CD4-positive, alpha-beta T cell (primary cell): ENCODE measurements at places on chromosomes 7 and 10.

- no peak overlapping the region for H3K27ac ChIP-seq
- H3K36me3 ChIP-seq, result peaks cover 14% of the 10 kb centered on the region
- no peaks in the 10 kb centered on the region for H3K27me3 ChIP-seq
- no peak overlapping the region for H3K4me3 ChIP-seq
- H3K4me1 ChIP-seq, result no peaks in the 10 kb centered on the region
Observed at GRCh38 chr7:102228935-102229334, 57.7 kb upstream of the SH2B2 start.

DNA sequence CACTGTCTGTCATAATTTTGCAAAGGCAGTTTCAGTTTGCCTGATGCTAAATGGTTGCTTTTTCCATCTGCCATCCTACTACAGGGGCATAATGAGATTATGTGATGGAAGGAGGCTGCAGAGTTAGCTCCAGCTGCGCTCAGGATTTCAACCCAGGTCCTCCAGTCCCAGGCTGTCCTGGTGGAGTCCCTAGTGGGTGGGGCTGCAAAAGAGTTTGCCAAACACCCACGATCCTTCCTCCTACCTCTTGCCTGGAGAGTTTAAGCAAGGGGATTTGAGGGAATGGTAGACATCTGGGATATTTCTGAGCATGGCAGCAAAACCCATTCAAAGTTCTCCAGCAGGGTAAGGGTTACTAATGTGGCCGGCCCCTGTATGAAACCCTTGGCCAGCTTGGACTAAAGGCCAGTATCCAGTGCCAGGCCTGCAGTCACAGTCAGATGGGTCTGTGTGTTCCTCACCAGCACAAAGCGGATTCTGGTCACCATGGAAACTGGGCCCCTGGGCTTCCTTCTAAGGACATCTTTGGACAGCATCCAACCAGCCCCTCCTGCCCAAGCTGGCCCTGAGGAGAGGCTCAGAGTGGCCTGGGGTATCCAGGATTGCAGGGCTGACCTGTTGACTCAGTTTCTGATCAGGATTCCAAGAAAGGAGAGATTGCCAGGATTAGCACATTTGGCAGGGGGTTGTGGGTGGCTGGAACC lies 42.7 kb upstream of the CHST3 start:
- no peak overlapping the region for H3K4me3 ChIP-seq
- H3K27me3 ChIP-seq, result no peaks in the 10 kb centered on the region
- H3K4me1 ChIP-seq, result no peaks in the 10 kb centered on the region
- H3K27ac ChIP-seq, result no peak overlapping the region
- no peaks in the 10 kb centered on the region for H3K36me3 ChIP-seq
- DNase-seq, result no peak

DNA sequence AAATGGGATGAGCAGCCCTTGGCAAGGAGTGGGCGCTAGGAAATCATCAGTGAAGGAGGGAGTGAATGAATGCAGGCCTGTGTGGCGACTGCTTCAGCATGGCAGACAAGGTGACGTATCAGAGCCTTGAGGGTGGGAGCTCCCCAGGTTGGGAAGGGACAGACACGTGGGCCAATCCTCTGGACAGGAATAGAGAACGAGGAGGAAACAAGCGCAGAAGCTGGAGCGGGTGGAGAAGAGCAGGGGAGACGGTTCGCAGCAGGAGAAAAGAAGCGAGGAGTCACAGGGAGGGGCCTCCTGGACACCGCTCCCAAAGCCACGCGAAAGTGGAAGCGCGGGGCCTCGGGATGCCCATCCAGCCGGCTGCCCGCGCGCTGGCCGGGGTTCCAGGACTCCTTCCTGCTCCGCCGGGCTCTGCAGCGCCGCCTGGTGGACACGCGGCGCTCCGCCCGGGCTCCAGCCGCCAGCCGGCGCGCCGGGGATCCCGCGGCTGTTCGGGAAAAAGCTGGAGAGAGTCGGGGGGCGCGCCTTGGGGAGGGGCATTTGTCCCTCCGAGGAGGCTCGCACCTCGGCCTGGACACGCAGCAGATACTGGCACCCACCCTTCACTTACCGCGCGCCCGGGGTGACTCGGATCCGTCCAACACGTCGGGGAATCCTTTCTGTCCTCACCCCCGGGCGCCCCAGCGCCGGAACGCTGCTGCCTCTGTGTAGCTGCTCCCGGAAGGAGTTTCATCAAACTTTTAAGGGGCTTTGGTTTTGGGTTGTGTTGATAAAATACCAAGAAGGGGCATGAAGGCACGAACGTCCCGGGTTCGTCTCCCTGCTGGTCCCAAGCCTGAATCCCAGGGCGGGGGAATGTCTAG lies 6.3 kb downstream of the ZNF503 start:
- no peaks in the 10 kb centered on the region for H3K36me3 ChIP-seq
- no peak overlapping the region for H3K27ac ChIP-seq
- DNase-seq, result no peak
- H3K27me3 ChIP-seq, result peaks cover 54% of the 10 kb centered on the region
- no peak overlapping the region for H3K4me3 ChIP-seq

GRCh38 chr7:151631953-151632749 lies 112.5 kb upstream of the RHEB start:
- no peaks in the 10 kb centered on the region for H3K27me3 ChIP-seq
- DNase-seq, result peak; percentile 93
- H3K27ac ChIP-seq, result peak overlapping the region; percentile 82
- peaks cover 15% of the 10 kb centered on the region for H3K4me1 ChIP-seq
- no peaks in the 10 kb centered on the region for H3K36me3 ChIP-seq

DNA sequence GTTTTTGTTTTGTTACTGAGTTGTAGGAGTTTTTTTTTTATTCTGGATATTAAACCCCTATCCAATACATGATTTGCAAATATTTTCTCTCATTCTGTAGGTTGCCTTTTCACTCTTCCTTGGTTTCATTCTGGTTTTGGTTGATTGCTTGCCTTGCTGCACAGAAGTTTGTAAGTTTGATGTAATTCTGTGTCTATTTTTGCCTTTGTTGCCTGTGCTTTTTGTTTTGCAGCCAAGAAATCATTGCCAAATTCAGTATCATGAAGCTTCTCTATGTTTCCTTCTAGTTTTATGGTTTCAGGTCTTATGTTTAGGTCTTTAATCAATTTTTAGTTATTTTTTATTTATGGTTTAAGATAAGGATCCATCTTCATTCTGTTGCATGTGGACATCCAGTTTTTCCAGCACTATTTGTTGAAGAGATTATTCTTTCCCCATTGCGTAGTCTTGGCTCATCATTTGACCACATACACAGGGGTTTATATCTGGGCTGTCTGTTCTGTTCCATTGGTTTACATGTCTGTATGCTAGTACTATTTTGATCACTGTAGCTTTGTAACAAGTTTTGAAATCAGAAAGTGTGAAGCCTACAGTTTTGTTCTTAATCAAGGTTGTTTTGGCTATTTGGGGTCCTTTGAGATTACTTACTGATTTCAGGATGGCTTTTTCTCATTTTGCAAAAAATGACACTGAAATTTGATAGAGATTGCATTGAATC lies 26.4 kb downstream of the BMPR1A start:
- H3K4me3 ChIP-seq, result no peak overlapping the region
- H3K27me3 ChIP-seq, result no peaks in the 10 kb centered on the region
- no peaks in the 10 kb centered on the region for H3K4me1 ChIP-seq
- H3K27ac ChIP-seq, result no peak overlapping the region
- no peak for DNase-seq

GRCh38 chr7:92750946-92751345 lies 85.4 kb downstream of the CDK6 start:
- H3K4me3 ChIP-seq, result no peak overlapping the region
- H3K36me3 ChIP-seq, result peaks cover 3% of the 10 kb centered on the region
- no peak for DNase-seq
- no peaks in the 10 kb centered on the region for H3K27me3 ChIP-seq
- H3K4me1 ChIP-seq, result no peaks in the 10 kb centered on the region

DNA sequence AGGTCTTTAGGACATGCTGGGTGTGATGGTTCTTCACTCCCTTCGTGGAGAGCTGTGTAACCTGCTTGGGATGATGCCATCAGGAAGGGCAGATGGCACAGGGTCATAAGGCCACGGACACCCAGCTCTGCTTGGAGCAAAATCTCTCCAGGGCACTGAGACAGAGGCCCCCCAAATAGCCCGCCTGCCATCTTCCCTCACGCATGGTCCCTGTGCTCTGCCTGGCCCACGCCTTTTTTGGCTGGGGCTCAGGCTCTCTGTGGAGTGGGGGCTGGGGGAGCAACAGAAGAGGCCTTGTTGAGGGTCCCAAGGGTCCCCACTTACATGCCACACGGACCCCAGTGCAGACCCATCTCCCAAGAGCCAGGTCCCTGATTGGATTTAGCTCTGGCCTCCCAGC lies 93.3 kb upstream of the RET start:
- H3K4me1 ChIP-seq, result peaks cover 2% of the 10 kb centered on the region
- H3K4me3 ChIP-seq, result no peak overlapping the region
- DNase-seq, result no peak

- DNase-seq, result no peak
- peaks cover 2% of the 10 kb centered on the region for H3K27me3 ChIP-seq
- no peaks in the 10 kb centered on the region for H3K36me3 ChIP-seq
- H3K4me3 ChIP-seq, result no peak overlapping the region
- H3K27ac ChIP-seq, result no peak overlapping the region
Observed at GRCh38 chr7:156073366-156074052, 261.2 kb upstream of the SHH start.

DNA sequence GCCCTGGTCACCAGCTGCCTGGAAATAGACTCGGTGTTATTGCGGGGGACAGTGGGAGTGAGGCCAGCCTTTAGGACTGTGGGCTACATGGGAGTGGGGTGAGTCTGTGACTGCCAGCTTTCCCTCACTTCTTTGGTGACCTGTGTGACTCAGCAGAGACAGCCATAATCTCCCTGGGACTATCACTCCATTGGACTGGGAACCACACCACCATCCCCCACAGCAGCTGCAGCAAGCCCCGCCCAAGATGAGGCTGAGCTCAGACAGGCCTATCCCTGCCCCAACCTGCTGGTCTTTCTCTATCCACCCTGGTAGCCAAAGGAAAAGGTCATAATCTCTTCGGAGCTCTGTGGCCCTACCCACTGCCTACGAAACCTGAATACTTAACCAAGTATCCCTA lies 263.2 kb downstream of the FZD1 start:
- no peak overlapping the region for H3K27ac ChIP-seq
- H3K4me3 ChIP-seq, result no peak overlapping the region
- DNase-seq, result no peak
- H3K27me3 ChIP-seq, result no peaks in the 10 kb centered on the region
- H3K4me1 ChIP-seq, result no peaks in the 10 kb centered on the region

GRCh38 chr10:31011665-31012022 lies 20.0 kb downstream of the ZNF438 start:
- no peak overlapping the region for H3K27ac ChIP-seq
- H3K4me3 ChIP-seq, result no peak overlapping the region
- H3K4me1 ChIP-seq, result no peaks in the 10 kb centered on the region
- no peak for DNase-seq
- no peaks in the 10 kb centered on the region for H3K36me3 ChIP-seq

DNA sequence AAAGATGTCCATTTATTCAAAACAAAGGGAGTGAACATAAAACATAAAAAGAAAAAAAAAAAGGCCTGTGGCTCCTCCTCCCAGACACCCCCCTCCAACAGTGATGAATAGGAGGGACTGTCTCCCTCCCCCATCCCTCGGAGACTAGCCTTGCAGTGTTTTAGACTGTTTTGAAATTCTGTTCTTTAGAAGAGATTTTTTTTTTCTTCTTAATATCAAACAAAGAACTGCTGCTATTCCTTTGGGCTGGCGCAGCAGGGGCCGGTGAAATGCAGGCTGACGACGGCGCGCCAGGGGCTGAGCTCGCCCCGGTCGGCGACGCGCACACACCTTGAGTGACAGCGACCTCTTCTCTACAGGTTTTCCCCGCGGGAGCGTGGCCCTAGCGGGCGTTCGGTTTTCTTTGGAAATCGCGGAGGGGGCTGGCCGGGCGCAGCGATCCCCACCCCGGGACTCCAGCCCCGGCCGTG lies at the start of gene LANCL2:
LANCL2 (plus strand) TSS at position 133 of the 470 bp plus-strand sequence. CDS start 689 bp downstream, outside the sequence.
- H3K4me1 ChIP-seq, result peaks cover 16% of the 10 kb centered on the region
- H3K27ac ChIP-seq, result peak within 1 kb of the TSS; percentile 98
- no peaks in the 10 kb centered on the region for H3K27me3 ChIP-seq
- H3K4me3 ChIP-seq, result peak within 1 kb of the TSS; percentile 72

DNA sequence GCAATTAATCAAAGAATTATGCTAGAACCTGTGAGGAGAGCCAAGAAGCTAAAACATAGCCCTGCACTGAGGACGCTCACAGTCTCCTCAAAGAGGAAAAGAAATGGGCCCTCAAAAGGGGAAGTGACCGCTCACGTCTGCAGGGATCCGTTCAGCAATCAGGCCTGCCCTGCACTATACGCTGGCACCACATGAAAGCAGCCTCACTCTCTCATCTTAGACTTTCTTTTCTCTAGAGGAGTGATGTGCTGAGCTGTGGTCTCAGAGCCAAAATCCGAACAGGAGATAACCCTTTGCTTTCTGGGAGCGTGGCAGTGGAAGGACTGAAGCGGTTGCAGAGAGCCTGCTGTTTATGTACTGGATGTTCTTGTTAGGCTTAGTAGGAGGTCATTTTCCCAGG lies 6.3 kb upstream of the IL2RA start:
- no peak for DNase-seq
- peak overlapping the region; percentile 29 for H3K4me3 ChIP-seq

GRCh38 chr7:30988351-30989005 lies 24.7 kb downstream of the GHRHR start:
- no peak overlapping the region for H3K4me3 ChIP-seq
- H3K36me3 ChIP-seq, result no peaks in the 10 kb centered on the region
- H3K4me1 ChIP-seq, result peaks cover 15% of the 10 kb centered on the region
- no peak for DNase-seq
- no peak overlapping the region for H3K27ac ChIP-seq

- H3K36me3 ChIP-seq, result no peaks in the 10 kb centered on the region
- no peaks in the 10 kb centered on the region for H3K4me1 ChIP-seq
- DNase-seq, result no peak
- no peak overlapping the region for H3K27ac ChIP-seq
- H3K4me3 ChIP-seq, result no peak overlapping the region
- H3K27me3 ChIP-seq, result no peaks in the 10 kb centered on the region
Observed at GRCh38 chr7:51446356-51446755, 129.7 kb upstream of the COBL start.

GRCh38 chr7:13749636-13750035 lies 239.8 kb downstream of the ETV1 start:
- H3K4me3 ChIP-seq, result no peak overlapping the region
- H3K36me3 ChIP-seq, result no peaks in the 10 kb centered on the region
- H3K4me1 ChIP-seq, result no peaks in the 10 kb centered on the region
- no peak overlapping the region for H3K27ac ChIP-seq
- H3K27me3 ChIP-seq, result no peaks in the 10 kb centered on the region
- DNase-seq, result no peak
